ENCODE measurements at places on chromosomes 1 and 21.

DNA sequence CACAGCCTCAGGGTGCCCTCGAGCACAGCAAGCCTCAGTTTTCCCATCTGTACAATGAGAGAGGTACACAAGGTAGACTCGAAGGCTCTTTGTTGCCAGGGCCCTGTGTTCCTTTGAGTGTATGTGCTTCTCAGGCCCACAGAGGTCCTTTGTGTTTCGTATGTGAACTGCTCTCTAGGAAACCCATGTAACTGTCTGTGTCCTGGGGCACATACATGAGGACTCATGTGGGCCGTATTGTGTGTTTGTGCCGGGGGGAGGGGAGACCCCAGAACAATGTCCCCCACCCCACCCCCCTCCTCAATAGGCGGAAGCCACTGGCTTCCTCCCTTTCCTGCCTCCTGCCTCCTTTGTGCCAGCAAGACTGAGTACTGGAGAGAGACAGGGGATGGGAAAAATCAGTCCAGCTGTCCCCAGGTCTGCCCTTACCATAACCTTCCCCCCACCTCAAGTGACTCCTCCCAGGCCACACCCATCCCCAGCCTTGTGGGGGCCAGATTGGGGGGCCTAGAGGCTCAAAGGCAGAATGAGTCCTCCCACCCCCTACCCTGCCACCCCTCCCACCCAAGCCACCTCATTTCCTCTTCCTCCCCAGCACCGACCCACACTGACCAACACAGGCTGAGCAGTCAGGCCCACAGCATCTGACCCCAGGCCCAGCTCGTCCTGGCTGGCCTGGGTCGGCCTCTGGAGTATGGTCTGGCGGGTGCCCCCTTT lies at the start of gene TIE1:
Gene TIE1, plus strand, starts transcription at position 605 of the 717 bp plus-strand sequence. Its CDS starts 90 bp downstream, at position 695.
- DNase-seq, result no peak

DNA sequence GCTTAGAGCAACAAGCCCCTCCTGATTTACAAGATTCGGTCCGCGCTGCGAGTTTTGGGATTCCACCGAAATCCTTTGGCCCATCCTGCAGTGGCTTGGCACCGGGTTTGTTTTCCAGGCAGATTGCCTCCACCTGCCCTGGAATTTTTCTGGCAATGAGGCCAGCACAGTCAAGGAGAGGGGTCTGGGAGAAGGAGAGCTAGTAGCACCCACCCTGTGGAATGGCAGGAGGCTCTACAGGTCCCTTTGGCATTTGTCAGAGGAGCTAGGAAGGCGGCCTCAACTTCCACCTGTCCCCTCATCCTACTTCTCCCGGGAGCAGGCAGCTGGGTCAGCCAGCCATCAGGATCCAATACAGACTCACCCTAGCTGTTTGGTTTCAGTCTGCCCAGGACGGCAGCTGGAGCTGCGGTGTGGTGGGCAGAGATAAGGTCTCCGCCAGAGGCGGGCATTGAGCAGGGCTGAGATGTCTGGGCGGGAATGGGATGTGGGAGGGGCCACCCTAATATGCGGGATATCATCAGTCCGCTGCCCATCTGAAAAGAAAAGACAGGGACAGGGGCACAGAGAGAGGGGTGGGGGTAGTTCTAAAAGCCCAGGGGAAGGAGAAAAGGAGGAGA lies 37.8 kb upstream of the PRELP start:
- DNase-seq, result no peak

GRCh38 chr1:232897949-232898465 lies 52.4 kb upstream of the NTPCR start:
- no peak for DNase-seq

DNA sequence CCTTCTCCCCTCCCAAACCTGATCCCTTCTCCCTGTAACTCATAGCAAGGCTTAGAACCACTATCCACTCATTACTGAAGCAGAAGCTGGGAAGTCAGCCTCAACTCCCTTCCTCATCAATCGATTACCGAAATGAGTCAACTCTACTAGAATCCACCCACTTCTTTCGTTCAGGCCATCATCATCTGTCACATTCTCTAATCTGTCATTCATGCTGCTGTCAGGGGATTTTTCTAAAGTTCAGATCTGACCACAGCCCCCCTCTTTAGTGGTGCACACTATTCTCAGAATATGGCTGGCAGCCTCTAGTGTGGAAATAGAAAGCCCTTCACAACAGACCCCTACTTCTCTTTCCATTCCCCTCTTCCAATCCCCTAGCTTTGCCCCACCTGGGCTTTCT lies 5.1 kb downstream of the NT5C1A start:
- DNase-seq, result no peak

- no peak for DNase-seq
Observed at GRCh38 chr1:195851804-195852203, 756.4 kb downstream of the KCNT2 start.

GRCh38 chr1:6864166-6864565 lies 78.9 kb downstream of the CAMTA1 start:
- DNase-seq, result no peak

DNA sequence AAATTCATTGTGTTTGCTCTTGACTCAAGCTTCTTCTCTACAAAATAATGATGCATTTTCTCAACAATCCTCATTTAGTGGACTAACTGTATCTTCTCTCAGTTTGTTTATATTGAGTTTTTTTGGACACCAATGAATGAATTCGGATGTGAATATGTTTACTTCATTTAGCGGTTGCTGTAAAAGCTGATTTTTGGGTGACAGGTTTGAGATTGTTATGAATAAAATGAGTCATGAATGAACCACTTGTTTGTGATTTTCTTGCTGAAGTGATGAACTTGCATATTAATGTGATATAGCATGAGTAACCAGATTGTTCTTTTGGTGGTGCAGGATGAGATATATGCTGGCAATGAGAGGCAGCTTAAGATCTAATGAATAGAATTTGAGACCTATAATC lies 3.1 kb downstream of the DNM3 start:
- no peak for DNase-seq

- no peak for DNase-seq
Observed at GRCh38 chr1:154801234-154802011, 68.7 kb downstream of the KCNN3 start.

DNA sequence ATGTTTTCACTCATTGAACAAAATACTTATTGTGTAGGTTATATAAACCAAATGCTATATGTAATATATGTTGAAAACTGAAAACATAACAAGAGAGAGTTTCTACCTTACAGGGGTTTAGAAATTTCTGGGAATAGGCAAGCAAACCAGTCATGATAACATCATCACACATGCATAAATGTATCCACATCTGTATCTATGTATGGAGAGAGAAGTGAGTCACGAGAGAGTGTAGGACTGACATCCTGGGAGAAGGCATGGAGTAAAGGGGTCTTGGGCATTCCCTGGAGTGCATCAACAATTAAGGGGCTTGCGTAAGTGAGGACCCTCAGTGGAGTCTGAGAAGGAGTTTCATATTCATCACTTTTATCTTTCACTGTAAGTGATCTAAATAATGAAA lies 65.5 kb downstream of the PCNX2 start:
- DNase-seq, result no peak

DNA sequence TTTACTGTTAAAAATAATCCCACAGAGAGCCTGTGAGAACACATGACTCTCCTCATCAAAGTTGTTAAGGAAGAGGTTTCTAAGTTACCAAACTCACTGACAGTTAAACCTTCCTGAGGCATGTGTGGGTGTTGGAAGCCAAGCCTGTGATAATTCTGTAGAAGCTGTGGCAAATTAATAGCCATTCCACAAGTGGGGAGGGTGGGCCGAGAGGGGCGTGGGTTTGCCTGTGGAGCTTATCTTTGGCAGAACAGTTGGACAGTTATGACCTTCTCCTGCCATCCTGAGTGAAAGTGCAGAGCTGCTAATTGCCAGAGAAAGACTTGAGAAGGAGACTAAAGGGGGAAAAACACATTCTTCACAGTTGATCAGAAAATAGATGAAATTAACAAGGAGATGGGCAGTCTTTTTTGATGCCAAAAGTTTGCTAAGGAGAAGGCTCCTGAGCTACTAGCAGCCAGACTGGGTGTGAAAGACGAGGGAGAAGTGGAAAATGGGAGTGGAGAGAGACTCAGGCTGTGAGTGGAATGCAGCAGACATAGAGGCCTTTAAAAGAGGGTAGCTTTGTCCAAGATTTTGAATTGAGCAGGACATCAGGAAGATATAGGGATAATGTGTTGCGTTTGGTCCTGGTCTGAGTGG lies 1.6 kb upstream of the PLA2G2C start:
- no peak for DNase-seq

GRCh38 chr1:201298396-201299381 lies 15.4 kb downstream of the PKP1 start:
- DNase-seq, result no peak

- DNase-seq, result no peak
Observed at GRCh38 chr21:26804895-26805609, 40.2 kb downstream of the ADAMTS1 start.

DNA sequence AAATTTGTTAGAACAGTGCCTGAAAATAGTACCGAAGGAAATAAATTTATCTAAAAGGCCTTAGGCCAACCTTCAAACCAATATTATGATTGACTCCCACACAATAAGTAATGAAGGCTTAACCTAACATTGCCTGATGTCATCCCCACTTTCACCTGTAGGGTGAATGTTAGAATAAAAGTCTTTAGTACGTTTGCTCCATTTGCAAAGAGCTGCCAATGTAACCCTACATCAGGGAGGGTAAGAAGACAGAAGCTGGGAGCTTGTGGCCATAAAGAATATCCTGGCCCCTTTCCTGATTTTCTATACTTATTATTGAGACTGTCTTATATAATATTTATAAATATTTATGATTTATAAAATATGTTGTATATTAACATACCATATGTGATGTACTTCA lies 661.8 kb upstream of the CXADR start:
- DNase-seq, result no peak

DNA sequence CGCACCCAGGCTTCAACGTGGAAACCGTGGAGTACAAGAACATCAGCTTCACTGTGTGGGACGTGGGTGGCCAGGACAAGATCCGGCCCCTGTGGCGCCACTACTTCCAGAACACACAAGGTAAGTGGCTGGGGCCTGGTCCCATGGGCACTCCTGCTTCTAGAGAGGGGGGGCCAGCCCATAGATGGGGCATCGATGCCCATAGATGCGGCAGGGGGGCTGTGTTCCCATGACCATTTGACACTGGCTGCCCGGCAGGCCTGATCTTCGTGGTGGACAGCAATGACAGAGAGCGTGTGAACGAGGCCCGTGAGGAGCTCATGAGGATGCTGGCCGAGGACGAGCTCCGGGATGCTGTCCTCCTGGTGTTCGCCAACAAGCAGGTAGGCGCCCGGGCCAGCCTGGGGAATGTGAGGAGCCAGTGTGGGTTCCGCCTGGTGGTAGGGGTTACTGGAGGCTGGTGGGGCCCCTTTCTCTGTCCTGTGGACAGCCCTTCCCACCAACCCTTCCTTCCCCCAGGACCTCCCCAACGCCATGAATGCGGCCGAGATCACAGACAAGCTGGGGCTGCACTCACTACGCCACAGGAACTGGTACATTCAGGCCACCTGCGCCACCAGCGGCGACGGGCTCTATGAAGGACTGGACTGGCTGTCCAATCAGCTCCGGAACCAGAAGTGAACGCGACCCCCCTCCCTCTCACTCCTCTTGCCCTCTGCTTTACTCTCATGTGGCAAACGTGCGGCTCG lies 5.6 kb downstream of the C1orf35 start:
- DNase-seq, result no peak

- DNase-seq, result no peak
Observed at GRCh38 chr1:164937291-164937690, 378.3 kb downstream of the PBX1 start.

DNA sequence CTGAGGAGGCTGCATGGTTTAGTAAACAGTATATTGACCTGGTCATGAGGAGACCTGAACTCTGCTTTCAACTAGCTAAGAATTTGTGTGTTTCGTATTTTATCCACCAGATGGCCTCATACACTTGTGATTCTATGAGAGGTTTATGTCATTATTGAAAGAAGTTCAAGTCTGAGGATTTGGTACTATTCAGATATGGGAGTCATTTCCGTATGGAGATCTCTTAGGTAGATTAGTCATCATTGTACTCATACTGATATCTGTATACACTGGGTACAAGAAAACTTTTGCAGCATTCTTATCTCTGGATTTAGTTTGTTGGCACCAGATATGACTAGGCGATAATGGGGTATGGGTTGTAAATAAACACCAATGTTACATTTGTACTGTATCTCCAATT lies 26.6 kb downstream of the ATF6 start:
- peak; percentile 81 for DNase-seq

GRCh38 chr21:31780944-31781343 lies 49.0 kb upstream of the SCAF4 start:
- DNase-seq, result peak; percentile 84

DNA sequence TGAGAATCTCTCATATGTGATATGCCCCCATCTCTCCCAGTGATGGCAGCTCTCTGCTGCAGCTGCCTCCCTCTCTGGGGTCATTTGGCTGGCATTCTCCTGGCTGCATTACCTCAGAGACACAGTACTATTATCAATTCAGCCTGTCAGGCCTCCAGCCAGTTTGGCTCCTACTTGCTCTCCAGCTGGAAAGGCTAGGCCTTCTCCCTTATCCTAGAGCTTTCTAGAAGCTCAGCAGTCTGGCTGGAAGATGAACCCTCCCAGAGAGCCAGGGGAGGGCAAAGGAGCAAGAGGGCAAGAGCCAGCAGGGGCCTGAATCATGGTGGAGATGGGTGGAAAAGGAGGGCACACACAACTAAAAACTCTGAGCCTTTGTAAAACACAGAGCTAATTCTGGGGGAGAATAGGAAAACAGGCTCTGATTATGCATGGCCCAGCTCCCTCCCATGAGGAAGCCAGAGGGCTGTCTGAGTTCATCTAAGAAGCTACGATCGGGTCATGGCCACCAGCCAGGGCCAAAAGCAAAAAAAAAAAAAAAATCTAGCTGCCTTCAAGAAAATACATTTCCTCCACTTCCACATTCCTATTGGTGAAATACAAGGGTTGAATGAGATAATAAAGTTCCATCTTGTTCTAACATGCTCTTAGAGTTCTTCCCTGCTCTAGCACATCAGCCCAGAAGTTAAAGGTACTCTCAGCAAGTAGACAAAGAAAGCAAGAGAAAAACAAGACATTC lies 8.8 kb downstream of the LAMB3 start:
- no peak for DNase-seq

DNA sequence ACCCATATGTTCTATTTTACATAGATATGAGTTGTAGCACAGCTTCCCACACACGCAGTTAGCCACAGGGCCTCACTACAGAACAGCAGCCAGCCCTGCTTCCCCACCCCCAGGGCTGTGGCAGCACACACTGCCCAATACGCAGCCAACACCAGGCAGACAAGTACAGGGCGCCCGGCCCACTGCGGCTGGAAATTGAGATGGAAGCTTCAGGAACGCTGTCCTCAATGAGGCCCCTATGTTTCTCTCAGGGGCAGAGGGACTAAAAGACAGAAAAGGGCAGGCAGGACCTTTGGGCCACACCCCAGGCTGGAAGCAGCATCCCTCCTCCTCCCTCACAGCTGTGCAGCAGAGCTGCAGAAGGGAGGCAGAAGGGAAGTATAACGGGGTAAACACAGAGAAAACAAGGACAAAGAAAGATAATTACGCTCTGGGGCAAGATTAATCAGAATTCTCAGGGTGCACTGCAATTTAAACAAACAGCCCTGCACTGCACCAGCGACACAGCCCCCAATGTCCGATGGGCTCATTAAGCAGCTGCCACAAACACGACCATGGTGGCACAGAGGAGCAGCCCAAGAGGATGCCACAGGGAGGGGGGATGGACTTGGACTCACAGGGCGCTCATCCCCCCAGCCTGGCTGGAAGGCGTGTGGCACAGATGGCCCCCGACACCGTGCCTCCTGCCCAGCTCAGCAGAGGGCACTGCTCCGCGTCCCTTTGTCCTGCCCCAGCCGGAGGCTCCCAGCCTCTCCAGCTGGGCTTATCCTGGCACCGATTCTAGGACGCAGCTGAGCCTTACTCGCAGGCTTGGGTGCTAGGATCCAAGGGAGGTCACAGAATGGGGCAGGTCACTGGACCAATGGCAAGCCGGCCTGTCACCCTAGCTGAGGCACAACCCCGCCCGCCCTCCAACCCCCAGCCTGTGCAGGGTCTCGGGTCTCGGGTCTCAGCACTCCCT lies 14.2 kb downstream of the WDR4 start:
- no peak for DNase-seq

Data from NCI-H1417 (cell line).